Omental fat pad (tissue), 4 donors: ENCODE measurements at places on chromosomes 1 and 21.

GRCh38 chr1:3993619-3994375 is 93.7 kb upstream of the C1orf174 start:
- DNase-seq = no peak

DNA sequence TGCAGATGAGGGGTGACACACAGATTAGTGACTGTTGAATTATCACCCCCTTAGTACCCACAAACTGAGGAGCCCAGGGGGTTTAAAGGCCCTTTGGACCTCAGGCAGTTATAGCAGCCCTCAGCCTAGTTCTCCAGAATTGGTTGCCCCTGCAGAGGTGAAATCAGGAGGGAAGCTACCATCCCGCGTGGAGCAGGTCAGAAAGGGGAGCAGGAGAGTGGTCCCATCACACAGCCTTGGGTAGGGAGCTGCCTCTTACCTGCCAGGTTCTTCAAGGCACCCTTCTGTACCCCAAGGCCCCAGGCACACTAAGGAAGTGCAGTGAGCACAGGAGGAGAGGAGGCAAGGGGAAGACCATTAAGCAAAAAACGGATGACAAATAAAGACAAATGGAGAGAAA is 121.2 kb upstream of the TNR start:
- DNase-seq = no peak

DNA sequence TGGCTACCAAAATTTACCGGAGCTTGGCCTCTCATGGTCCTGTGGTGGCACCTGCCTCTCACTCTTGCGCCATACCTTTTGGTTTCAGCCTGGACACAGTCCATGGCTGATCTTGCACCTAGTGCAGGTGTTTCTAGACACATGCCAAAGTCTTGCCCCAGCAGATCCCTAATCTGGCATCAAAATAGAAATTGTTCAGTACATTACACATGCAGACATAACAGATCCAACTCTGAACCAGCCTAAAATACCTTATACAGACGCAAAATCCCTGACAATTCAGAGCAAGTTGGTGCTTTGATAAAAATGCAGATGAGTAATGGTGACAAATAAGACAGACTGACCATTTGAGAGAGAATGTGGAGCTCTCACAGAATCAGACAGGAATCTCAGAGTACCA is 44.1 kb downstream of the NGF start:
- no peak for DNase-seq

- no peak for DNase-seq
Observed at GRCh38 chr1:181849071-181849470, 212.4 kb downstream of the ZNF648 start.

DNA sequence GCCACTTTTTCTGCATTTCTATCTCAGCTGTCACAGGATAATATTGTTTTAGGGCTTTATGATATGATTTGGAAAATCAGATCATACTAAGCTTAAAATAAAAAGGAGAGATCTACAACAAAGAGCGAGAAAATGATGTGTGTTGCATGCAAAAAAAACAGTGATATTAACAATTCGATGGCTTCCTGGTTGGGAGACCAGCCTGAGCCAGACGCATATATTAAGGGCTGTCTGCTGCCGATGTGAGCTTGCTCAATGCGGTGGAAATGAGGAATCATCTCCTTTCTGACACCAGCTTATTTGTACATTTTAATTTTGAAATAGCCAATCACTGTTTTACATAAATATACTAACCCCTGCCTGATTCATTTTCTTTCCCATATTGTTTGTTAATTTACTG is 862.6 kb downstream of the USP25 start:
- DNase-seq = no peak

- DNase-seq = no peak
Observed at GRCh38 chr1:236774926-236775325, 20.2 kb upstream of the MTR start.

- DNase-seq = no peak
Observed at GRCh38 chr1:171460018-171460620, 25.2 kb upstream of the PRRC2C start.

DNA sequence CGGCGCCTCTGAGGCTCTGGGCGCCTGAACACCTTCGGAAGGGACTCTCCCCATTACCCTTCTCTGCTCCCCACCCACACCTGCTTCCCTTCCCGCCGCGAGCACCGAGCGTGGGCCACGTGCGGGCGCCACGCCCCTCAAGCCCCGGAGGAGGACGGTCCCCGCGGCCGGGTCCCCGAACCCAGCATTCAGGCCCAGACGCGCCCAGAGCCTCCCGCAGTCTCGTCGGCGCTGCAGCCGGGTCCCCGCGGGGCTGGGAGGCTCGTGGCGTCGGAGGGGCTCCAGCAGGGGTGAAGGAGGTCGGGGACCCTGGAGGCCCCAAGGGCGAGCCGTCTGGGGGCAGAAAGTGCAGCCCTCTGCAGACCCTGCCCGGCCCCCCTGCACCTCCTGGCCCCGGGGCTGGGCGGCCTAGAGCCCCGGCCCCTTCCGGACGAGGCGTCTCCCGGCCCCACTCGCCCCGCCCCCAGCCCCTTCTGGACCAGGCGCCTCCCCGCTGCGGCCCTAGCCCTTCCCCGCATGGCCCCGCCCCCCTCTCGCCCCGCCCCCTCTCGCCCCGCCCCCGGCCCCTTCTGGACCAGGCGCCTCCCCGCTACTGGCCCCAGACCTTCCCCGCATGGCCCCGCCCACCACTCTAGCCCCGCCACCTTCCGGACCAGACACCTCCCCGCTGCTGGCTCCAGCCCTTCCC is 378 bp upstream of the SMIM1 start:
- peak; percentile 79 for DNase-seq

DNA sequence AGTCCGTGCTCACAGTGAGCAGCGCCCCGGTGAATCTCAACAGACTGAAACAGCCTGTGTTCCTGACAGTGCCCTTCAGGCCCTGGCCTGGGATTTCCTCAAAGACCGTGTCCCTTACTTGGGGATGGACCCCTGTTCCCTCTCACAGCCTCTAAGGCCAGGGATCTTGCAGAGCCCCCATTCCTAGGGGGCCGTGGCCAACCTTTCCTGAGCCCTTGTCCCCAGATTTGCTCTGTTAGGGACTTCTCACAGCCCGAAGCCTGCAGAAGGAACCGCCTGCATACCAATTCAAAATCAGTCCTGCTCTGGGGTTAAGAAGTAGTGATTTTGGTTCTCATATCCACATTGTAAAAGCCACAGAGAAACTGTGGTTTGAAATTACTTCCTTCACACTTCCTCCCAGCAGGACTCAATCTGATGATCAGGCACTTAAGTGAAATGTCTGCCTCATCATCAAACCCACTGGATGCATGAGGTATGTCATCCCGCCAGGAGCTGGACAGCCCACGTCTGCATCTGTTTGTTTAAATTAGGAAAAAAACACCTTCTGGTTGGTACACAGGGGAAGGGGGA is 14.9 kb downstream of the ABCA4 start:
- DNase-seq = no peak

GRCh38 chr1:246987083-246987690 is 20.7 kb downstream of the ZNF695 start:
- no peak for DNase-seq

- DNase-seq = no peak
Observed at GRCh38 chr1:152758636-152759035, 811 bp downstream of the KPRP start.

DNA sequence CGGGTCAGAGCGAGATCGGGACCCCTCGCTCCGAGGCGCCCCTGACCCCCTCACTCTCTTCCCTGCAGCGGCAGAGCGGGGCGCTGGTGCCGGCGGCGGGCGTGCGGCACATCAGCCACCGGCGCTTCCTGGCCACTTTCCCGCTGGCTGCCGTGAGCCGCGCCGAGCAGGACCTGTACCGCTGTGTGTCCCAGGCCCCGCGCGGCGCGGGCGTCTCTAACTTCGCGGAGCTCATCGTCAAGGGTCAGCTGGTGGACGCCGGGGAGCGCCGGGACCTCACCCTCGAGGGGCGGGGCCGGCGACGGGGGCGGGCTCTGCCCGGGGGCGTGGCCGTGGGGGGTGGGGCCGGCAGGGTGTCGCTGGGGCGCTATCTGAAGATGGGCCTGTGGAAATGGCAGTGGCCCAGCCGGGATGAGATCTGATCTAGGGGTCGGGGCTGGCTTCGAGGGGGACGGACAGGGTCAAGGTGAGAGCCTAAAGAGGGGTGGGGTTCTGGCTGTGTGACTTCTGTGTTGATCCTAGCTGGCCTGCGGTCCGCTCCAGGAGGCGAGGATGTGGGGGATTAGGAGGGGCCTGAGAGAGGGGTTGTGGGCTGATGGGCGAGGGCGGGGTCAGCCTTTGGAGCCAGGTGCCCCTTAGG is 23.6 kb downstream of the PTPRU start:
- no peak for DNase-seq

GRCh38 chr21:42572906-42573495 is 59.3 kb downstream of the SLC37A1 start:
- no peak for DNase-seq

- DNase-seq = no peak
Observed at GRCh38 chr1:239458144-239458500, 71.8 kb downstream of the CHRM3 start.

DNA sequence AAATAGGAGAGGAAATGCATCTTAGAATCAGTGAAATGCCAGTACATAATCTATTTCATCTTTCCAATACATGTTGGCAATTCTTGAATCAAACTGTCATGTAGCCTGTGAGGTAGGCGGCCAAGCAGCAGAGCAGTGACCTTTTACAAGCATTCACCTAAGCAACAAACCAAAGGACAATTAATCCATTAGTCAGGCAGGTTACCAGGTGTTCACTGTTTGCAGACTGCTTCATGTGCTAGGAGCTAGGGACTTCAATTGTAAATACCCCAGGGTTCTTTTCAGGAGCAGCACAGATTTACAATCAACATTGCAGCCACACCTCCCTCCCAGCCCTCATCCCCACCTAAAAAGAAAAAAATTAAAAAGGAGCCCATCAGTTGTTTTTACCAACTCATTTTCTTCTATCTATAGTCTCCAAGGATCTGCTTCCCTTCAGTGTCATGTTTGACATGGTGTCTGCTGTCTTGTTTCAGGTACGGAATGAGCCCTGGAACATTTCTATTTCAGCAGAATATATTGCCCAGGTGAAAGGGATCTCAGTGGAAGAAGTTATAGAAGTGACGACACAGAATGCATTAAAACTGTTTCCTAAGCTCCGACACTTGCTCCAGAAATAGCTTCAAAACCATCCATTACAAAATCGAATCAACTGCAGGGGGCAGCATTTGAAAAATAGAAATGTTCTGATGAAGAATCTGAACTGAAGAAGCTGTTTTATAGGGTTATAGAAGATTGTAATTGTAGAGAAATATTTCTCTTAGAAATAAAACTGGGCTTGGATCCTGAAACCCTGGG is 23.0 kb downstream of the TATDN3 start:
- DNase-seq = no peak

GRCh38 chr1:22174446-22175220 is 31.7 kb upstream of the WNT4 start:
- DNase-seq = no peak

DNA sequence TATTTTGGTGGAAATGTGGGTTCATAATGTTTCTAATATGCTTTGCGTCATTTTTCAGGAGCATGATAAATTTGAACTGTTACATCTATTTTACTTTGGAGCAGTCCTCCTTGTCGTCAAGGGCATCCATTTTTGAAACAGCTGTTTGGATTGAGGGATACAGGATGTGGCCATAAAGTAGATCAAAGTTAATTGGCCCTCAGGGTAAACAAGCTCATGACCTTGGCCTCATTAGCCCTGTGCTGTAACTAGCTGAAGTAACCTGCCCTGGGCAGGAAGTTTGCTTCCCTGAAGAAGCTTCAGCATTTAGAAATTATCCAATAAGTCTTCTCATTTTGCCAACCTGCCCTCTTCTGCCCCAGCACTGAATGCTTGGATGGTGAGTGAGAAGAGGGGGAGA is 24.8 kb upstream of the RGL1 start:
- DNase-seq = no peak
